ENCODE measurements at places on chromosomes 16 and 17.
A peak's percentile ranks its signal among the peaks of the same experiment; 100 is the strongest.

DNA sequence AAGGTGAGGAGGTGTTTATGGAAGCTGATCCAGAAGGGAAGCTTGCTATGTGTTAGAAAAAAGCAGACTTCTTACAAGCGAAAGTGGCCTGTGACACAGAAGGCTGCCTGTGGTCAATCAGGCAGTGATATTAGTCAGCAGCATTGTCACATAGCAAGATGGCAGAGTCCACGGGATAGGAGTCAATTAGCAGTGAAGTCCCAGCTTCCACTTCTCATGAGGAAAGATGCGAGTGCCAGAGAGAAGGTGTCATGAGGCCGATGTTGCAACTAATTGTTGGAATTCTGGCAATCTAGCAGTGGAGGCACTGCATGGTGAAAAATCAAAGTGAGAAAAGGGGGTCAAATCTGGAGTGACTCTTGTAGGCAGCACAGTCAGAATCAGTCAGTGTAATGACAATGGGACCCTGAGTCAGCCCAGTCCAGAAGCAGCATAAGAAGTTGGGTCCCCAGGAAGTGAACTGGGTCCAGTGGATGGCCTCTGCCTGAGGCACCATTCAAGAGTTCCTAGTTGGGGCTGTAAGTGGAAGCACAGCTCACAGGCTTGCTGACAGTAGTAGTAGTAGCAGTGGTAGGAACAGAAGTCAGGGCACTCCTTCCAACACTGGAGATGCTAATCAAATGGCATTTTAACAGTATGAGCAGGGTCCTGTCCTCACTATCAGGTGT is 85.1 kb downstream of the TNFRSF13B start:
- DNase-seq: no peak

- no peak for DNase-seq
Measured at GRCh38 chr17:10033959-10034358, 128.9 kb upstream of the RCVRN start.

DNA sequence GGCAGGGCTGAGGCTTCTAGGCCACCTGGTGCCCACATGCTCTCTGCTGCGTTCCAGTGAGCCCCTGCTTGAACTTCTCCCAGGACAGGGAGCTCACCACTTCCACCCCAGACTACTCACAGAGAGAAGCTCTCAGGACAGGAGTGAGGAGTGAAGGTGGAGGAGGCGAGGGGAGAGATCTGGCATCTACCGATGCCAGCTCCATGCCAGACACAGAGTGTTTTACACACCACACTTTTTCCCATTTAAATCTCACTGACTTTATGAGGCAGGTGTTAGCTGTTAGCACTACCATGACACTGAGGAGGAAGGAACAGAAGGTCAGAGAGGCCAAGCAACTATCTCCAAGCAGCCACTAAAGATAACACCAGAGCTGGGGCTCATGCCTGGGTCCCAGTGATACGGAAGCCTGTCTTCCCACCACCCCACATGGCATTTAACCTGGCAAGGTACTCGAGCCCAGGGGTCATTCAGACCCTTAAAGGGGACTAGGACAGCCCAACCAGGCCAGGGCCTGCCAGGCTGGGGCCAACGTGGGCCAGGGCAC is 6.8 kb downstream of the FAM83G start:
- no peak for DNase-seq

- DNase-seq: no peak
Measured at GRCh38 chr16:74438492-74438979, 17.3 kb upstream of the CLEC18B start.

- no peak for DNase-seq
Measured at GRCh38 chr16:87417528-87417910, 25.4 kb downstream of the MAP1LC3B start.

DNA sequence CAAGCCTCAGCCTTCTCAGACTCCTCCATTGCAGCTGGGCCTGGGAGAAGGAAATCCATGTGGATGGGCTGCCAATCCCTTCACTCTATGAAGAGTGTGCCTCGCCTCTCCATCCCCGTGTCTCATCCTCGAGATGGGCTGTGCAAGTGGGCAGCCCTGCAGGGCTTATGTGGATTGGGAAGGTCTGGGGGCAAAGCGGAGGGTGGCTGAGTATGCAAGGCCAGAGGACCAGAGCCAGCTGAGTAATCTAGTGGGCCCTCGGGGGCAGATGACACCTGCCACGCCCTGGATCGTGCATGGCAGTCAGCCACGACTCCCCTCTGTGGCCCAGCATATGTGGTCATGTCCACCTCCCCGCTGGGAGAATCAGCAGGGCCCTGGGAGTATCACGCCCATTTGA is 78.9 kb downstream of the IRX5 start:
- DNase-seq: no peak

GRCh38 chr17:64138441-64138840 is 8.5 kb upstream of the ERN1 start:
- DNase-seq: no peak

- no peak for DNase-seq
Measured at GRCh38 chr17:74558882-74559519, 8.3 kb downstream of the CD300H start.

DNA sequence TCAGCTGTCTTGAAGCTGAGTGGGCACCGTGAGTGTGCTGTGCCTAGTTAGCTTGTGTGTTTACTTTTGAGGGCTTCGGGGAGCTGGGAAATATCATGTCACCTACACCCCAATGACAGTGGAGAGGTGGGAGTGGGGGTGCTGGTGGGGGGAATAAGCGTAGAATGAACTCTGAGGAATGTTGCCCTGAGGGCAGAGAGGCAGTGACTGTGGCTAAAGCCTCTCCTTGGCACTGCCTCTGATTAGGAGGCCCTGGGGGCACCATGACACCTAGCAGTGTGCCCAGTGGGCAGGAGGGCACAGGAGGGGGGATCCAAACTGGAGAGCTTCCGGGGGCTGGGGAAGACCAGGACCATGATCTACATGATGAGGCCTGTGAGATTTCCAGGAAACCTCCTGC is 24.8 kb downstream of the CACNA1G start:
- no peak for DNase-seq

DNA sequence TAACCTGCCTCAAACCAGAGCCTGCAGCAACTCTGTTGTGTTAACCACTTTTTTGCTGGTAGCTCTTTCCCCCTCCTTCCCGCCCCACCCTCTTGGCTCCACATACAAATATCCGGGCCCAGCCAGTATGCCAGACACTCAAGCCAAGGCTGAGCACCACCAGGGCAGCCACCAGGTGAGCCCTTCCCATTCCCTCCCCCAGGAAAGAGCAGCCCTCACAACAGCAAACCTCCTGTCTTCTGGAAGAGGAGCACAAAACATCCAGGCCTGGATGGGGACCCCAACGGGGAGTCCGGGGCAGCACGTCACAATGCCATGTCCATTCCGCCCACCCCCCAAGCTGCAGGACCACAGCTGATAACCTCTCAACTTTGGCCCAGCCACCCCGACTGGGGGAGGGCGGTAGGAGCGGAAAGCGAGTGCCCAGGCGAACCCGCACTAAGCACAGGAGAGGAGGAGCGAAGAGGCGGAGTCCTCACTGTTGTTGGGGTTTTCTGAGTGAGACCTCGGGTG is 757 bp downstream of the ORMDL3 start:
- DNase-seq: peak; percentile 38

- DNase-seq: no peak
Measured at GRCh38 chr16:81060576-81061306, 16.3 kb downstream of the C16orf46 start.

- DNase-seq: no peak
Measured at GRCh38 chr16:68259007-68259825, 5.1 kb upstream of the SLC7A6 start.

- DNase-seq: no peak
Measured at GRCh38 chr16:86994215-86994614, 323.0 kb downstream of the C16orf95 start.

- peak; percentile 93 for DNase-seq
Measured at GRCh38 chr17:73231841-73232586, 29.7 kb downstream of the CPSF4L start.

GRCh38 chr16:85349365-85350145 is 237.3 kb upstream of the CIBAR2 start:
- DNase-seq: no peak

GRCh38 chr17:79301469-79301868 is 226.8 kb downstream of the ENGASE start:
- no peak for DNase-seq

- DNase-seq: no peak
Measured at GRCh38 chr17:8632061-8632460, 1.5 kb upstream of the MYH10 start.

- DNase-seq: no peak
Measured at GRCh38 chr17:728911-729310, 3.5 kb upstream of the TLCD3A start.

DNA sequence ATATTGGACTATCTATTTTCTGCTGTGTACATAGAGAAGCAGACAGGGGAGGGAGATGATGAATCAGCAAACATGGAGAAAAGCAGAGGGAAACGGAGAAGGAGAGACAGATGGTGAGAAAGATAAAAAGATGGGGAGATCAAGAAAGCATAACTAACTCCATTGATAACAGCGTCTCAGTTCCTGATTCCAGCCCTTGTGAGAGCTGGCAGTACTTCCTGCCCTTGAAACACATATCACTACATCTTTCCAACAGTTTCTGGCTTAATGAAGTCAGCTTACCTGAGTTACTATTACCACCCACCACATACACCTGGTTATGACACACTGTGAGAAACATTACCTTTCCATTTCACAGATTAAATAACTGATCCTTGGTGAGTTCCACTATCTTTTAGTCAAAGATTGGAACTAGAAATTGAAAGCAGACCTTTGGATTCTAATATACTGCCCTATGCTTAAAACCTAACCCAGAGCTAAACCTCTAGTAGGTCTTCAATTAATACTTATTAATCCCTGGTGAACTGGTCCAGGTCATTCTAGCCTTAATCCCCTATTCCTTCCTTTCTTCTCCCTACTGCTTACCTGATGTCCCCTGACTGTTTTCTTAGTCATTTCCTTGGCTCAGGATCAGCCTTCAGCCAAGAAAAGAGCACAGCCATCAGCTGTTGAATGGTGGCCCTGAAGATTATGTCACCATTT is 346.6 kb upstream of the CCL2 start:
- DNase-seq: no peak

GRCh38 chr16:69620573-69620972 is 54.8 kb downstream of the NFAT5 start:
- DNase-seq: no peak

- peak; percentile 49 for DNase-seq
Measured at GRCh38 chr16:67528222-67528869, at the start of gene RIPOR1. Gene RIPOR1 (plus strand): TSS chr16:67528829. CDS start chr16:67538447, 9,618 bp downstream.

GRCh38 chr17:50908860-50909764 is 43.0 kb upstream of the TOB1 start:
- peak; percentile 29 for DNase-seq

DNA sequence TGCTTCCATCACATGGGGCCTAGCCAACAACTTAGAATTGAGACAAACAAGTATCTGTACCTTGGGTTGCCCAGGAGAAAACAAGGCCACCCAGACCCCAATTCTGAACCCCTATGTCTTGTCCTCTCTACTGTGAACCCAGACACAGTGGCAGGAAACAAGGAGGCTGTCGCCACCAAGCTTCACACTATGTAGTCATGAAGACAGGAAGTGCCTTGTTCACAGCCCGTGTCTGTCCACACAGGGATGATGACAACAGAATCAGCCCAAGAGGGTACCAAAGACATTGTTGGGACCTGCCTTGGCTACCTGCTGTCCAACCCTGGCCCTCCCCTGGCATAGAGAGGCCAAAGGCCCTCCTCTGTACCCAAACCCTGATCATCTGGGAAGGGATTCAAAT is 84.8 kb downstream of the CDYL2 start:
- no peak for DNase-seq

GRCh38 chr17:67708378-67708777 is 9.4 kb upstream of the NOL11 start:
- DNase-seq: no peak

DNA sequence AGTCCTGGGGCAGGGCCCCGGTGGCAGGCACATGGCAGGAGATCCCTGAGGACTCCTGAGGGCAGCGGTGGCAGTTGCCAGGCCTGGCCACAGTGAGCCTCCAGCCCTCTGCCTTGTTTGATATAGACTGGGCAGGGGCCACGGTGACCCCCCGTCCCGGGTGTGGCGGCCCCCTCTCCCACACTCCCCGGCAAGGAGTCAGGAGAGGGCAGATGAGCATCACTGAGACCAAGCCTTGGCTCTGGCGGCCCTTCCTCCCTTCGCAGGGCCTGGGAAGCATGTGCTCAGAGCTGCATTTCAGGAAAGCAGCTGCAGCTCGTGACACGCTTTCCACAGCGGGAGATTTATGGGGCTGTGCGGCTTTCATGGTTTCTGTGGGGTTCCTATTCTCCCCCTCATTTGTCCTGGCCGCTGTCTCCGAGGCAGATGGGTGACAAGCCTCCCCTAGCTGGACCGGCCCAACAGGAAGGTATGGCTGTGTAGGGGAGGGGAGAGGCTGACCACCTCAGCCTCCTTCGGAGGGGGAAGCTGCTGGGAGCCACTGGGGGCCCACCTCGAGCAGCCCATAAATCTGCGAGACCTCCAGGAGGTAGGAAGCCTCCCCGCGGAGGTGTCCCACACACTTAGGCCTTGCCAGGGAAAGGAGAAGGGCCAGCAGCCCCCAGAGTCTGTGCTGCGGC is 211.4 kb downstream of the NTN1 start:
- no peak for DNase-seq

GRCh38 chr17:21330436-21331160 is 45.6 kb upstream of the KCNJ12 start:
- no peak for DNase-seq

- no peak for DNase-seq
Measured at GRCh38 chr17:50209472-50210239, 8.2 kb upstream of the COL1A1 start.

- DNase-seq: peak; percentile 56
Measured at GRCh38 chr17:7836596-7837407, 2.8 kb downstream of the KDM6B start.

GRCh38 chr17:3034578-3034920 is 28.9 kb downstream of the OR1D5 start:
- no peak for DNase-seq

GRCh38 chr17:75082683-75083082 is 5.1 kb upstream of the SLC16A5 start:
- DNase-seq: no peak

GRCh38 chr16:84613408-84614072 is 4.3 kb downstream of the COTL1 start:
- DNase-seq: no peak

- no peak for DNase-seq
Measured at GRCh38 chr17:39595294-39595693, 12.4 kb downstream of the NEUROD2 start.

DNA sequence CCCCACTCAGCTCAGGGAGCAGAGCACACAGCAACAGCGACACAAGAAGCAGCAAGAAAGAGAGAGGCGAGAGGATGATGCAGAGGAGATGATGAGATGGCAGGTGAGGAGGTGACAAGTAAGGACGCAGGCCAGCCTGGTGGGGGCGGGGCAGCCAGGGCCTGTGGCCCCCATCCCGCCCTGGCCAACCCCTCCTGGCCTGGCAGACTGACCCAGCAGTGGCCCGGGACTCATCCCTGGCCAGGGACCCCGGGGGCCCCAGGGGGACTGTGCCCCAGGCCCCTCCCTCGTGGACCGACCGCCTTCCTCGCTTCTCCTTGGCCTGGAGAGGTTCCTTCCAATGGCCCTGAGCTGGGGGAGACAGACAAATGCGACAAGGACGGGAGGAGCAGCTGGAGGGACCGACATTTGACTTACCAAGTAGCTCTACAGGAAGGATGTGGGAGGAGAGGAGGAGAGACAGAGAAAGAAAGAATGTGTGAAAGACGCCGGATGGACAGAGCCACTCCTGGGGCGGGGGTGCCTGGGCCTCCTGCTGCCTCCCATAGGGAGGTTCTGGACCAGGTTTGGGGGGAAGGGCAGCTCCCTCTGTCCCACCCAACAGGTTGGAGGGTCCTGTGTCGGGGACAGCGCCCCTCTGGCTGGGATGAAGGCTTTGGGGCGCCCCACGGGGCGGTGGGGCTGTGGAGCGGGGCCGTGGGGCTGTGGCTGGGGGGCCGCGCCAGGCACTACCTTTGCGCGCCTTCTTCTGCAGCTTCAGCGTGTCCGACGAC is 6.8 kb downstream of the MTSS2 start:
- no peak for DNase-seq
